Stimulated activated CD8-positive, alpha-beta memory T cell treated with anti-CD3 and anti-CD28 coated beads, Interleukin-7, amount 100 ng/mL, for 1 hour (primary cell): ENCODE measurements at places on chromosomes 2 and 18.

- no peak for DNase-seq
Measured at GRCh38 chr18:25373432-25374179, 21.6 kb upstream of the ZNF521 start.

GRCh38 chr2:59732871-59733566 lies 820.4 kb downstream of the BCL11A start:
- no peak for DNase-seq

DNA sequence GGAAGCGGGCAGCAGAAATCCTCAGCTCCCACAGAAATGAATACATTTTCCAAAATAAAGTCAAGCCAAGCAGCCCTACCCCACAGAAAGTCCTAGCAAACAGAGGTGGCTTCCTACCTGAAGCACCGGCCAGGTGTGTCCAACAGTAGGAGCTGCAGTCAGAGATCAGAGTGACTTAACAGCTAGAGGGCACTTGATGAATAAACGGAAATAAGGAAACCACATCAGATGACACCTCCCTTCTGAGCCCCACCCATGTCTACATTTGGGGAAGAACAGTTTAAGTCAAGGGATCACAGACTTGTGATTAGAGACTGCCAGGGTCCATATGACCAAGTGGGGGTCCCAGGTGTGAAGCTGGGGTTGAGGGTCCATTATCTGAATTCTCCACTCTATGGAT lies at the start of gene CXCR1:
Gene CXCR1, minus strand, starts transcription at position 172 of the 400 bp plus-strand sequence. CDS start 1,751 bp downstream, outside the sequence.
- DNase-seq: peak; percentile 3

DNA sequence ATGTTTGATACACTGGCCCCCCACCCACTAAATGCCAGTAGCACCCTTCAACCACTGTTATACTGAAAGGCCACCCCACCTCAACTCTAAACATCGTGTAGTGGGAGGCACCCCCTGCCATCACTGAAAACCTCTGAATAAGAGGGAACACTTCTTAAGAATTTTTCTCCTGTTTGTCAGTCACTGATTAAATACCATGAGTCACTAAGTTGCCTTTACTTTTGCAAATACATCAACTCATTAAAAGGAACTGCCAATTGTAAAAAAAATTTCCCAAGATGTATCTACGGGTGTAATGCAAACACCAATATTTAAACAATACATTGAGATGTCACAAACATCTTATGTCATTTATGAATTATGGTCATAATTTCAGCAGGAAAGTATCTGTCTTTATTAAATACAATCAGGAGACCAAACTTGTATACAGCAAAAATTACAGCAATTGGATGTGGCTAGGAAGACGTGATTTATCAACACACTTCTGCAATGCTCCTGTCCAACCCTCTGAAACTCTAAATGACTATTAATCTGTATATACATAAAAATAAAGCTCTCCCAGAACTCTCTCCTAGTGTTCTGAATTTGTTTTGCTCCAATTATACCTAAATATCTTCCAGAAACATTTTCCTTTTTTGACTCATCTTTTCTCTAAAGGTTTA lies 144.1 kb upstream of the STK17B start:
- DNase-seq: no peak

DNA sequence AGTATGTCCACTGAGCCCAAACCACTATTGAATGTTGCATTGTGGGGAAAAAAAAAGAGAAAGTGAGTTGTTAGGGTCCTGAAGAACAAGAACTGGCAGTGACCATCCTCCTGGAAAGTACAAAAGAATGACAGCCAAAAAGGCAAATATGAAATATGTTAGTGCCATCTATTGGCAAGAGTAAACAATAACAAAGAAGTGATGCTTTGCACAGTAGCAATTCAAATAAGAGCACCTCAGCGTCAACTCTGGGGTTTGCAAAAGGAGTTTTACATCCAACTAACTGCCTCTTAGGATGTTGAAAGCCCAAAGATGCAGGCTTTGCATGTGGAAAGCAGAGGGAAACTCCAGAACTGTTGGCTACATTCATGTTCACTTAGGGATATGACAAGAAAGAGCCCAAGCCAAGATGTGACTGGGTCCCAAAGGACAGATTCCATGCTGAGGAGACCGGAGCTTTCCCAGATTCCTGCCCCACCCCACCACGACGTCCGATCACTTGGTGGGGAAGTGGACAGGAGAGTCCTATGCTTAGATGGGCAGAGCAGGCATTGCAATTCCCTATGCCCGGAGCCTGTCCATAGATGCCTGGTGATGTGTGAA lies 15.6 kb downstream of the TRABD2A start:
- no peak for DNase-seq

DNA sequence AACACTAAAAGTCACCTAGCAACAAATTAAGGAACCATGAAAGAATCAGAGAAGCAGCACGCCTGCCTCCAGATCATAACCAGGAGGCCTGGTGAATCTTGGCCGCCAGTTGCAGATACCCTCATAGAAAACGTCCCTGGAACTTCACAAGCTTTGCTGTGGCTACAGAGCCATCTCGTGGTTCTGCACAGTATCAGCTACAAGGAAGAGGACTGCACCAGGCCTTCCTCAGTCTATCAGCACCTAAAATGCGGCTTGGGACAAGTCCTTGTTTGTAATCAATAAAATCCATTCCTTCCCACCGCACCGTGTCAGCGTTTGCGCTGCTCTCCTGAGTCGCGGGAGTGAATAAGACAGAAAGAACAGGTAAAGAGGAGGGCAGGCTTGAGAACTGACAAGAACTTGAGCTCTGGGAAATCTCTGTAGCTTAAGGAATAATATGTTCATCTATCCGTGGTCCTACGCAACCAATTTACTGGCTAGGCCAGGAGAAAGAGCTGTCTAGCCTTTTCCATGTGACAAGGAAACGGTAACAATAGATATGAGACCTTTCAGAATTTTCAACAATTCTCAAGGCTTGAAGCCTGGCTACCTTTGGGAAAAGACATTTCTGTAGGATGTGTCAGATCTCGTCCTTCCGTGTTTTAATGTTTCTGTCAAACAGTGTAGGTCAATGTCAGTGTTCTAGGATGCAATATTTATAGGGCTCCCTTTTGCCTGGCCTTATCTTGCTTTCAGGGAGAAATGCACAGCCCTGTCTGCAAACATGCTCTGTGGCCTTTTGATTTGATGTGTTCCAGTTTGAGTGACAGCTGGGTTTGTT lies 128.5 kb upstream of the RAB12 start:
- DNase-seq: no peak

DNA sequence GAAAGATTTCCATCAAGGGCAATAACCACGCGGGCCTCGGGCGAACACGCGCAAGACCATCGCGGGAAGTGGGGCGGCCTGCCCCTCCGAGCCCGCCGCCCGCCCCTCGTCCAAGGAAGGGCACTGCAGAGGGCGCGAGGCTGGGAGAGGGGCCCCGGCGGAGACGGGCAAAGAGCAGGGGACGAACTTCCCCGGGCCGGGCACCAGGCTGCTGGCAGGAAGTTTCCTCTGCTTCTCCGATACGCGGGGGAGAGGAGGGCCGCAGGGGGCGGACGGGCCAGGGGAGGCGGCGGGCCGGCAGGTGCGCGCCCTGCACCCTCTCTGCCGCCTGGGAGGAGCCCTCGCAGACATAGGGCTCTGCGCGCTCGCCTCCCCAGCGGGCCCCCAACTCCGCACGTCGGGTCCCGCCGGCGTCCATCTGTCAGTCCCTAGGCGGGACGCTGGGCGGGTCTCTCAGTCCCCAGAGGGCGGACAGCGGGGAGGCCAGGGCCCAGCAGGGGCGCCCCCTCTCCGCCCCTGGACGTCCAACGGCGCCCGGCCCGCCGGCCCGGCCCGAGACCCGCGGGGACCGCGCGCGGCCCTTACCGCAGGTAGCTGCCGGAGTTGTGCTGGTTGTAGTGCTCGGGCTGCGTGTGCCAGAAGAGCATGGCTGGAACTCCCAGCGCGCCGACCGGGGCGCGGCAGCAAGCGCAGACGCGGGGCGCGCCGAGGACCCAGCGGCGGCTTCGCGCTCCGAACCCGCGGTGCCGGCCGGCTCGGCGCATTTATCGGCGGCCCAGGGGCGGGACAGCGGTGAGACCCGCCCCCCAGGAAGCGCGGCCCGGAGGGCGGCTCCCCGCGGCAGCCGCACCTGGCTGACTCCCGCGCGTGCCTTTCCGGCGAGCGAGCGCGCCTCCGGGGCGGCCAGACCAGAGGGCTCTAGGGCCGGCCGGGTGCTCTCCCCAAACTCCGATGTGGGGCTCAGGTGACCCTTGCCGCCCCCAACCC lies at the start of gene TFCP2L1:
Gene TFCP2L1, minus strand, starts transcription at position 740 of the 987 bp plus-strand sequence. Its CDS starts 93 bp downstream, at position 647.
- DNase-seq: no peak

DNA sequence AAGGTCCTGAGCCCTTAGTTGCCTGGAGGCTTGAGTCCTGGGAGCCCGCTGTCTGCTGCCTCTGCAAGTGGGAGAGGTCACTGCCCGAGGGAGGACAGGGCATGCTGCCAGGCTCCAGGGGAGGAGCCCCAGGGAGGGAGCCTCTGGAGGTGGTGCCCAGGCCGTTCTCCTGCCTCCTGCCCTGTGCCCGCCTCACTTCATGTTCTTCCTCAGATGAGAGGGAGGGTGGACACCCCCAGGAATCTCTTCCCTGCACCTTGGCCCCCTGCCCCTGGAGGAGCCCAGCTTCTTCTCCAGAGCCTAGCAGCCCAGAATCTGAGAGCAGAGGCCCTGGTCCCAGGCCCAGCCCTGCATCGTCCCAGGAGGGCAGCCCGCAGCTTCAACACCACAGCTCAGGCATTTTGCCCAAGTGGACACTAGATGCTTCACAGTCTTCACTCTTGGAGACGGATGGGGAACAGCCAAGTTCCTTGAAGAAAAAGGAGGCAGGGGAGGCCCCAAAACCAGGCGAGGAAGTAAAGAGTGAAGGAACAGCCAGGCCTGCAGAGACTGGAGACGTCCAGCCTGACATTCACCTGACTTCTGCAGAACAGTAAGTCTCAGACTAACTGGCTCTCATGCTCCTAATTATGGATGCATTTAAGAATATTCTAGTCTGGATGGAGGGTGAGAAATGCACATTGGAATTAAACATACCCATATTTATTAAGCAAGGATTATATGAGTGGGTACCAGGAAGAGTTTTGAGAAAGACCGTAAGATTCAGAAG lies 12.1 kb downstream of the PSD4 start:
- DNase-seq: no peak

DNA sequence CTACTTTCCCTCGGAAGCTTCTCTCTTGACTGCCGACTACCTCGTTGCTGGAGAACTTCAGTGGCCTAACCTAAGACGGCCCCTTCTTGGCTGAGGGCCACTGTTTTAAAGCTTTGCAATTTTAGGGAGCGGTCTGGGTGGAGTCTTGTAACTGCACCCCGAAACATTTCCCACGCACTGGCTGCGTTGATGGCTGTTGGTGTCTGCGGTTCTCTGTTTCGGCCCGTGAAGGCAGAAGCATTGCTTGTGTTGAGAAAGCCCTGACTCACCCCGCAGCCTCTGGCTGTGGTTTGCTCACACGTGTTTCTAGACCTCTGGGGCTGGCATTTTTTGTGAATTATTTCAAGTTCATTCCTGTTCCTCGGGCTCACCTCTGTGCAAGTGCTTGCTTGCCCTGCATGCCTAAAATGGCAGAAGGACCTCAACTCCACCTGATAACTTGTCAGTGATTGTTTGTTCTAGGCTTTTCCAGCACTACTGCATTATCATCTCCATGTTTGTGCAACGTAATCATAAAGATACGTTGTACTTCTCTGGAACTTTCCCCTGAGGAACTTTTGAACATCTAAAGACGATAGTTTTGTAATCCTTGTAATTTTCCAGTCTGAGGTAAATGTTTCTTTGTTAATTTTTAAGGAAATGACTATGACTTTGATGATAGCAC lies 94.2 kb upstream of the DLX2 start:
- DNase-seq: no peak

- DNase-seq: no peak
Measured at GRCh38 chr18:78765637-78766281, 213.9 kb upstream of the SALL3 start.

DNA sequence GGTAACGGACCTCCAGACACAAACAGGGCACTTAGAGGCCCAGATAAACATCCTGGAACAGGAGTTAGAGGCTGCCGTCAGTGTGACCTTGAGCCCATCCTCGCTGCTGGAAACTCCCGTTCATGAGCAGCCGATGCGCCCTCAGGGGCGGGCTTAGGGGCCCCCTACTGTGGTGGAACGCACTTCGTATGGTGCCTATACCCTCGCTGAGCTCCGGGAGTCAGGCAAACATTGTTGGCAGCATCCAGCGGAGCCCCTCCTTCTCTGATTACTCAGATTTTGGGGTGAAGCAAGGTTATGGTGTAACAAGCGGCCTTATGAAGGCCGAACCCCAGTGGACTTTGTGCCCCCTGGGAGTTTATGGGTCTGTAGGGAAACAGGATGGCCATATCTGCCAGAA lies 205.3 kb upstream of the SYT4 start:
- DNase-seq: no peak

GRCh38 chr2:190637903-190638618 lies 10.8 kb upstream of the NAB1 start:
- no peak for DNase-seq

GRCh38 chr2:28626891-28627421 lies 124.7 kb upstream of the PPP1CB start:
- DNase-seq: no peak

- no peak for DNase-seq
Measured at GRCh38 chr18:57901825-57902589, 98.9 kb upstream of the ATP8B1 start.

- no peak for DNase-seq
Measured at GRCh38 chr18:9708057-9708433, at the start of gene RAB31. Gene RAB31 (plus strand): TSS chr18:9708301. CDS start chr18:9708406, 105 bp downstream.

DNA sequence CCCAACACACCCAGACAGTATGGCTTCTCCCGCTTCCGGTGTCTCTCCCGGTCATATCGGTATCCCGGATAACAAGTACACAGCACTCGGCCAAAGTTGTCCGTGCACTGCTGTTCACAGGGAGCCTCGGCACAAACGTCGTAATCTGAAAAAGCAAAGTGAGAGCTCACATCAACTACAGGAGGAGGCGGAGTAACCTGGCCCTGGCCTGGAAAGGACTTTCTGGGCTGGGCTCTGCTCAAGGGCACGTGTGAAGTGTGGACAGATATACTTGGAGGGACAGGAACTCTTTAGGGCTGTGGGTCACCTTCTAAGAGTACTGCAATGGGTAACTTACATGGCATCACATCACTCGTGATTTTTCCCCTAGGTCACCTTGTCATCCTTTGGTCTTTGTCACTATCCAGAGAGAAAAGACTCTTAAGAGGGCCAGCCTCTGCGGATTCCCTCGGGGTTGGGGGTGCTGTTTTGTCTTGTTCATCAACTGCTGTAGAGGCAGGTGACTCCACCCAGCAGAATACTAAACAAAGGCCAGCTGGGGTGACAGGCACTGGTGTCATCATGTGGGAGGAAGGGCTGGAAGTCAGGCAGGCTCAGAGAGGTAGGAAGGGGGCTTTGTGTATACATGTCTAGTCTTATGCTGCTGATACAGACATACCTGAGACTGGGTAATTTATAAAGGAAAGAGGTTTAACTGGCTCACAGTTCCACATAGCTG lies 110.6 kb upstream of the LMAN1 start:
- DNase-seq: no peak

GRCh38 chr2:54063967-54064535 lies 51.4 kb upstream of the ACYP2 start:
- no peak for DNase-seq

DNA sequence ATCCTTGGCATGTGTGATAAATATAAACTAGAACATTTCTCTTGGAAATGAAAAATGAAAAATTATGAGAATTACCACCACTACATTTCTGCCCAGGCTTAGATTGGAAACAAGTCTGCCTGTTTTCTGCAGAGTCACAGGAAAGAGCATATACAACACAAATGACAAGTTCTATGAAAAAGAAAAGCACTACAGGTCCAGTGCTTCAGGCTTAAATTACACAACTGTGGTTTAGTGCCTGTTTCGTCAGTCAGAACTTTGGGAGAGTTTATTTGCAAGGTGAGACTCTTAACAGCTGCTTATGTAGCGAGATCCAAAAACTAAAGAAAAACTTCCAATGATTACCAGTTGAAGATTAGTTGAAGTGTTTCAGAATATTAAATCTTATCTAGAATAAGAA lies 68.9 kb downstream of the RTN4 start:
- DNase-seq: no peak

- DNase-seq: no peak
Measured at GRCh38 chr2:112622528-112622849, 23.2 kb upstream of the SLC20A1 start.
